ENCODE measurements at places on chromosomes 12 and 14.

DNA sequence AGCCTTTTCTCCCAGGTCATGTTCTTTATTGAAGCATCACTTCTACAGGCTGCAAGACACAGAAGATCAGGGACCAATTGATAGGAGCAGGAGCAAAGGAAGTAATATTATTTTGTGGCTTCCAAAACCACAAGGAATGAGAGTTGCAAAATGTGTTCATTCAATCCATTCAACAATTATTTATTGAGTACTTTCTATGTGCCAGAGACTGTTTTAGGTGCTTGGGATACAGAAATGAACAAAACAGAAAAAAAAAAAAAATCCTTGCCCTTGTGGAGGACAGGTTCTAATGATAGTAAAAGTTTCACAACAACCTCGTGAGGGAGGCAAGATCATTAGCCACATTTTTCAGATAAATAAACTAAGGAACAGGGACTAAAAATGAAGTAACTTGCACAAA is 20.1 kb upstream of the DACT1 start:
- DNase-seq, result no peak

- no peak for DNase-seq
These were observed 44.4 kb upstream of the ALG10 start for GRCh38 chr12:33977887-33978286.

DNA sequence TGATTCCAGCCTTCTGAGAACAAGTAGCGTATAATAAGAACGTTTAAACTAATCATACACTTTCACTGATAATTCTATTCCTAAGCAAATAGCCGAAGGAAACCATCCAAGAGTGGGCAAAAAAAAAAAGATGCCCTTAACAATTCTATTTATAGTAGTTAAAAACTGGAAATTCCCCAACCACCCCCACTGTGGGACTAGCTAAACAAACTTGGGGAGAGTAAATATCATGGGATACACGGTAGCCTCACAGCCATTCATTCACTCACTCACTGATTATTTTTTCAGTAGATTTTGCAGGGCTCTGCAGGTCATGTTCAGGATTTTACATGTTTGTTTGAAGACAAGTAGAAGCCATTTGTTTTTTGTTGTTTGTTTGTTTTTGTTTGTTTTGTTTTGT is 197.0 kb downstream of the ETV6 start:
- no peak for DNase-seq

DNA sequence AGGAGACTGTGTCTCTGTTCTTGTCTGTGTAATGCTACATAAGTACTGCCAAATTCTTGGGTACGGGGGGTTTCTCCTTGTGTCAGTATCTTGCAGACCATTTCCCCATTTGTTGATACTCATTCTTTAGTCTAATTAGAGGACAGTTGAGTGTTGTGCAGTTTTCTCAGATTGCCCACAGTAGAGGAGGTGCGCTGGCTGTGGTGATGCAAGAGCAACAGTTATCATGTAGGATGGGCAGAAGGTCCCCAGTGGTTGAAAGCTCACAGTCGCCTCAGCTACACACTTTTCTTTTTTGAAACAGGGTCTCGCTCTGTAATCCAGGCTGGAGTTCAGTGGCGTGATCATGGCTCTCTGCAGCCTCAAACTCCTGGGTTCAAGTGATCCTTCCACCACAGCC is 37.8 kb upstream of the ATP2A2 start:
- no peak for DNase-seq

DNA sequence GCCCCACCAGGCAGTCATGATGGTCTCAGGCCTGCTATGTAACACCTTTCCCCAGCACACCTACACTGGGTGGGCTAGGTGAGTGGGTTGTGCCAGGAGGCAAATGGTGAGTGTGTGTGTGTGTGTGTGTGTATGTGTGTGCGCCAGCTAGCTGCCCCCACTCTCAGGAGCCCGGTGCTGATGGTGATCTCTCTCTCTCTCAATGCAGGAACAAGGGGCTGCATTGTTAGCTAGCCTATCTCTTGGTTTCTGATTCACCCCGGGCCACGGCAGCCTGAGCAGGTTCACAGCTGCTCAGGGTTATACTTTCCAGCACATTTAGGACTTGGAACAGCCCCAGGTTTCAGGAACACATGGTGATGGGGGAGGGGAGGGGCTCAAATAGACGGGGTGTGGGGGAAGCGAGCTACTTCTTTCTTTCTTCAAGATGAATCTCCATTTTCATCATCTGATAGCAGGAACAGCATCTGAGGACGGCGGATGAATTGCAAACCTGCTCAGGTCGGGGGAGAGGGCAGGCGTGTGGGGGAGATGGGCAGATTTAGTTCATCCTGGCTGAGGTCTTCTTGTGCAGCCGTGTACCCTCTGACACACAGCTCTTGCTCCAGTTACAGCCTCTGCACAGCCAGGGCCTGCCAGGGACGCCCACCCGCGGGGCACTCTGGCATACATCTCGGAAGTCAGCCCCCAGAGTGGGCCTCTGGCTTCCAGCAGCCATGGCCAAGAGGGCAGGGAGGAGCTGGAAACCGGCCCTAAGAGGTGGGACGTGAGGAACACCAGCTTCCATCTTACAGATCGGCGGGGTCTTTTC is 137.6 kb downstream of the ZFP36L1 start:
- no peak for DNase-seq

DNA sequence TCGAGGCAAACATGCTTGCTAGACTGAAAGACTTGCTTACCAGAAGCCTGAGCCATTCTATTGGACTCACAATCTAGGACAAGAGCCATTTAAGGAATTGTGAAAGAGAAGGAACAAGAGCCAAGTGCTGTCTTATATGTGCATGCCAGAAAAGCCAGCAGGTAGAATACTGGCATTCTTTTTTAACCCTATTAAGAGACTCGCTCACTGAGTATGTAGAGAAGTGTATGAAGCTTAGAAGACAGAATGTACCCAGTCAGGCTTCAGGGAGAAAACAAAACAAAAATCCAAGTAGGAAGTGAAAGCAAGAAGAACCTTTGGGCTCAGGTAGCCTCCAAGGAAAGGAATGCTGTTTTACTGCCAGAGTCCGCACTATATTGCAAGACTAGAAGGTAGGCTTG is 65.9 kb downstream of the DCAF5 start:
- DNase-seq, result no peak

GRCh38 chr14:51859131-51859530 is 1.3 kb upstream of the GNG2 start:
- DNase-seq, result no peak

- DNase-seq, result no peak
These were observed 12.4 kb upstream of the SYNDIG1L start for GRCh38 chr14:74438351-74438915.

DNA sequence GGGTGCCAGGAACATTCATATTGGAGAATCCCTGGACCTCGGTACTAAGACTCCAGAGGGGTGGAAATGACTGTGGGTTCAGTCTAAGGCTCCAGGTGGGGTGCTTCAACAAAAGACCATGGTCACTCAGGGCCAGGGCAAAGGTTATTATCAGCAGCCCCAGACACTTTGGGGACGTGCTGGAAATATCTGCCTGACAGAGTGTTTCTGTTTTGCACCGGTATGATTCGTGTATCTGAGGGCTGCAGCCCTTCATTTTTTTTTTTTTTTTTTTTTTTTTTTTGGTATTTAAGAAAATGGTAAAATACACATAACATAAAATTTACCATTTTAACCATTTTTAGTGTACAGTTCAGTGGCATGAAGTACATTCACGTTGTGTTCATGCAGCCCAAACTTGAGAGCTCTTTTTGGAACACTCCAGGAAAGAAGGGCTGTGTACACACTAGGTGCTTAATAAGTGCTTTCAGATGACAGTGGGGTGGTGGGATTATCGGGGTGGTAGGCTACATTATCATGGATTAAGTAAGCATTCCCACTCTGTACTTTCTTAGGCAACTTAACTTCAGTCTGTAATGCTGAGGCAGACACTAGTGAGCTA is 120.3 kb downstream of the CHST11 start:
- no peak for DNase-seq

- DNase-seq, result no peak
These were observed 236.3 kb downstream of the SLC25A21 start for GRCh38 chr14:36935976-36936678.

- no peak for DNase-seq
These were observed 85.5 kb upstream of the PTHLH start for GRCh38 chr12:28057856-28058615.

- no peak for DNase-seq
These were observed 83.9 kb downstream of the PAPOLA start for GRCh38 chr14:96586056-96586455.

- no peak for DNase-seq
These were observed 23.1 kb downstream of the TMEM117 start for GRCh38 chr12:43858991-43859390.

DNA sequence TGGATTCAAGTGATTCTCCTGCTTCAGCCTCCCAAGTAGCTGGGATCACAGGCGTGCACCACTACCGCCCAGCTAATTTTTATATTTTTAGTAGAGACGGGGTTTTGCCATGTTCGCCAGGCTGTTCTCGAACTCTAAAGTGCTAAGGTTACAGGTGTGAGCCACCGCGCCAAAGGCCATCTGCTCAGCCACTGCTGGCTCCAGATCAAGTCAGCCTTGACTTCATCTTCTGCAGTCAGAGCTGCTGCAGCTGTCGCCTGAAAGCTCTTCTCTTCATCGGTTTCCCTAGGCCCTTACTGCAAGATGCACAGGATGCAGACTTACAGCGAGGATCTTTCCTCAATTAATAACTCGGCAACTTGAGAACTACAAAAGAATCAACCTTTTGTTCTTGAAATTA is 66.8 kb downstream of the CLIP1 start:
- DNase-seq, result no peak

DNA sequence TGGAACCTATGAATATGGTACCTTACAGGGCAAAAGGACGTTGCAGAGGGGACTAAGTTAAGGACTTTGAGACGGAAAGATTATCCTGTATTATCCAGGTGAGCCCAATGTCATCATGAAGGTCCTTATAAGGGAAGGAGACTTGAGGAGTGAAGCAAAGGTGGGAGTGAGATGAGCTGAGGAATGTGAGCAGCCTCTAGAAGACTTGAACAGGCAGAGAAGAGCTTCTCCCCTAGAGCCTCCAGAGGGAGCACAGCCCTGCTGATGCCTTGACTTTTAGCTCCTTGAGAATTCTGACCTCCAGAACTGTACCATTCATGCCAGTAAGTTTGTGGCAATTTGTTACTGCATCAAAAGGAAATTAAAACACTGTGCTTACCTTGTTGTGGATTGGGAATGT is 41.8 kb upstream of the DCD start:
- DNase-seq, result no peak

- no peak for DNase-seq
These were observed 20.1 kb downstream of the DENND5B start for GRCh38 chr12:31570880-31571279.

- no peak for DNase-seq
These were observed 27.4 kb downstream of the SRRM4 start for GRCh38 chr12:119008691-119009221.

GRCh38 chr12:79932357-79932756 is 2.5 kb downstream of the PPP1R12A start:
- no peak for DNase-seq

DNA sequence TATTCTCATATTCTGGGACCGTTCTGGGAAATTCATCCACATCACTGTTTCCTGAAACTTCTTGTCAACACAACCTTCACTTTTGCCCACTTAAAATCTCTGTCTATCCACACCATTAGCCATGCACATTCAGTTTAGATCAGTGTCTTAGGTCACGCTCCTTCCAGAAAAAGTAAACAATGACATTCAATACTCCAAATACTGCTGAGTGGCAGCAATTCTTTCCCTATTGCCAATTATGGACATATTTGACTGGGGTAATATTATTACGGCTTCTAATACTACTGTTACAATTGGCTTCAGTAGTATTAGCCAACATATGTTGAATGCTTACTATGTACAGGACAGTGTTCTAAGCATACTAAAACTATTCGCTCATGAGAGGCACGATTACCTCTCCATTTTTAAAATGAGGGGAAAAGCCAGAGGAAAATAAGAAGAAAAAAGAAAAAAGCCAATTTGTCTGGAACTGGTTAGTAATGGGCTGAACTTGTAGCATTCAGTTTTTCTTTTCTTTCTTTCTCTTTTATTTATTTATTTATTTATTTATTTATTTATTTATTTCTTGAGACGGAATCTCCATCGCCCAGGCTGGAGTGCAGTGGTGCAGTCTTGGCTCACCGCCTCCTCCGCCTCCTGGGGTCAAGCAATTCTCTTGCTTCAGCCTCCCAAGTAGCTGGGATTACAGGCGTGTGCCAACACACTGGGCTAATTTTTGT is 23.4 kb downstream of the LTBR start:
- no peak for DNase-seq

DNA sequence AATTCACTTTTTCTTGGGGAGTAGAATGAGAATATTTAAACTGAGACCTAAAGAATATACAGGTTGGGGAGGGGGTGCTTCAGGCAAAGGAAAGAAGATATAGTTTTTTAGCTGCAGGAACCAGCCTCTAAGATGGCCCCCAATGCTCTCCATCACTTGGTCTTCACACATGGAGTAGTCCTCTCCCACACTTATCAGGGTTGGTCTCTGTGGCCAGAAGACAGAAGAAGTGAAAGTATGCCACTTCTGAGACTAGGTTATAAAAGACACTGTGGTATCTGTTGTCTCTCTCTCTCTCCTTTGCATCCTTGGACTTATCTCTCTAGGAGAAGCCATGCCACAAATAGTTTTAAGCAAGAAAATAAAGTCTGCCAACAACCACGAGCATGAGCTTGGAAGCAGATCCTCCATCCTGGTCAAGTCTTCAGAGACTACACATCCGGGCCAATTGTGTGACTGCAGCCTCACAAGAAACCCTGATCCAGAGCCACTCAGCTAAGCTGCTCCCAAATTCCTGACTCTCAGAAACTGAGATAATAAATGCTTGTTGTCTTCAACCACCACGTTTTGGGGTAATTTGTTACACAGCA is 18.0 kb downstream of the PUS7L start:
- no peak for DNase-seq

DNA sequence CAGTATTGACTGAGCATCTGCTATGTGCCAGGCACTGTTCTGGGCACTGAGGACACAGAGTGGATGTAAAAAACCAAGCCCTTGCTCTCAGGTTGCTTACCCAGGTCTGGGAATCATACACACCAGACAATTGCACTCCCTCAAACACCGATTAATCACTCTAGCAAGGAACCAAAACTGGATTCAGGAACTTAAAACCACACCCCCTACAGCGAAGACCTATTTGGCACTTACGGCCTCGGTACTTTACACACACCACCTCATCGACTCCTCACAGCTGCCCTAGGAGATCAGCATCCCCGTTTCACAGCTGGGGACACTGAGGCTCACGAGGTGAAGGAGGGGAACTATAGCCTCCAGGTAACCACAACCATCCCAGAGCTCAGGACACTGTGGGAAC is 1.6 kb downstream of the GLTP start:
- DNase-seq, result no peak

- no peak for DNase-seq
These were observed 12.5 kb upstream of the GLIPR1L2 start for GRCh38 chr12:75378354-75378753.

DNA sequence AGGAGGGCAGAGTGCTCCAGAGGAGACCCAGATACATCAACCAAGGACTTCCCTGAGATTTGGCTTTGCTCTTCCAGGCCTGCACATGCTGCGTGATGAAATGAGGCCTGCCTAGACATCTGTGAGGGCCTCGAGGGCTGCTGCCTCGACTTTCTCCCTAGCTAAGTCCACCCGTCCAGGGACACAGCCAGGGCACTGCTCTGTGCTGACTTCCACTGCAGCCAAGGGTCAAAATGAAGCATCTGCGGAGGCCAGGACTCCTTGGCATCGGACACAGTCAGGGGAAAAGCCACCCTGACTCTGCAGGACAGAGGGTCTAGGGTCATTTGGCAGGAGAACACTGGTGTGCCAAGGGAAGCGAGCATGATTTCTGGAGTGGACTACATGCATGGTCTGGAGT is 10.7 kb downstream of the SLC25A47 start:
- no peak for DNase-seq

GRCh38 chr12:15045451-15045850 is 72.6 kb downstream of the PDE6H start:
- no peak for DNase-seq

All from stimulated activated CD4-positive, alpha-beta T cell treated with anti-CD3 and anti-CD28 coated beads, Interleukin-1b, Interleukin-23, amount 100 ng/mL, for 1 hour (primary cell).